ENCODE measurements at places on chromosomes 5 and 9. TPM values are rescaled to one million over a fixed set of nuclear protein-coding genes. Genes with fewer than 3 reads are reported as not detected.

- H3K4me3 ChIP-seq, result no peak overlapping the region
- peaks cover 5% of the 10 kb centered on the region for H3K4me1 ChIP-seq
- H3K27ac ChIP-seq, result no peak overlapping the region
- H3K36me3 ChIP-seq, result no peaks in the 10 kb centered on the region
- no peaks in the 10 kb centered on the region for H3K27me3 ChIP-seq
- no peak for DNase-seq
These were observed 183.4 kb downstream of the PAPPA start for GRCh38 chr9:116337015-116337414.

GRCh38 chr5:52837591-52838001, 49.9 kb downstream of the ITGA1 start:
- no peaks in the 10 kb centered on the region for H3K4me1 ChIP-seq
- no peaks in the 10 kb centered on the region for H3K36me3 ChIP-seq
- H3K27ac ChIP-seq, result peak overlapping the region; percentile 47
- DNase-seq, result no peak

DNA sequence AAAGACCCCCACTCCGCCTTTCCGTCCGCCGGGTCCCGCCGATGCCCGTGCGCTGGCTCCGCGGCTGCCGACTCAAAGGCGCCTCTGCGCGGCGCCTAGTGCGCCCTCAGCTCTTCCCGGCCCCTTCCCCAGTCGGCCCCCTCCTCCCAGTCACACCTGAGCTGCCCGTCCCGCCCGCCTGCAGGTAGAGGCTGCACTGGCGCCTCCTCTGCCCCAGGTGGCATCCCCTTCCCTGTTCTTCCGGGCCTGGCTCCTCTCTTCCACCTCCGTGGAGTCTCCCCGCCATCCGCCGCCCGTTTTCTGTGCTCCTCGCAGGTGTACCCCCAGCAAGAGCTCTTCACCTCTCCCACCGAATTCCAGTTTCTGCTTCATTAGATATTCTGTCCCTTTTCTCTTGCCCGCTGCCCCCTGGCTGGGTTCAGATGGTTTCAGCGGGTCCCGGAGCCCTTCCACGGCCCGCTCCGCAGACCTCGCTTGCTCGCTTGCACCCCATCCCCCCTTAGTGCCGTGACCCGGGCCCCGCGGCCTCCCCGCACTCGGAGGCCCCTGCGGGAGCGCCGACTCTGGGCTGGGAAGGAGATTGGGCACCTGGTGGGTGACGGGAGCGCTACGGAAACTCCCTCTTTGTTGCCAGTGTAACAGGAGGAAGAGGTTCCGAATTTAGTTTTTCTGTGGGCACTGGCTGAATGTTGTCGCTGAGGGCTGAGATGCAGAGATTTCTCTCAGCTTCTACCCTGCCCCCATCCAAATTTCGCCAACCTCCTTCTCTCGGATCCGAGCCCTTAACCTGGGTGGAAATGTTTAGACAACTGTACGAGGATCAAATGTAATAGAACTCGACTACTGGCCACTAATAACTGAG, 809 bp downstream of the SLC44A1 start:
- H3K27me3 ChIP-seq, result no peaks in the 10 kb centered on the region
- peak overlapping the region; percentile 88 for H3K27ac ChIP-seq
- no peak for DNase-seq
- H3K4me3 ChIP-seq, result peak overlapping the region; percentile 84

Gene ECM2
- total RNA-seq, result 15.9 TPM

GRCh38 chr9:96478829-96479371, 28.9 kb downstream of the HABP4 start:
- H3K27ac ChIP-seq, result no peak overlapping the region
- no peak for DNase-seq
- H3K4me1 ChIP-seq, result no peaks in the 10 kb centered on the region
- no peak overlapping the region for H3K4me3 ChIP-seq

GRCh38 chr5:122192497-122193496, 63.5 kb downstream of the ZNF474 start:
- H3K36me3 ChIP-seq, result no peaks in the 10 kb centered on the region
- no peak overlapping the region for H3K4me3 ChIP-seq
- H3K4me1 ChIP-seq, result no peaks in the 10 kb centered on the region
- no peaks in the 10 kb centered on the region for H3K27me3 ChIP-seq
- no peak overlapping the region for H3K27ac ChIP-seq
- DNase-seq, result no peak

DNA sequence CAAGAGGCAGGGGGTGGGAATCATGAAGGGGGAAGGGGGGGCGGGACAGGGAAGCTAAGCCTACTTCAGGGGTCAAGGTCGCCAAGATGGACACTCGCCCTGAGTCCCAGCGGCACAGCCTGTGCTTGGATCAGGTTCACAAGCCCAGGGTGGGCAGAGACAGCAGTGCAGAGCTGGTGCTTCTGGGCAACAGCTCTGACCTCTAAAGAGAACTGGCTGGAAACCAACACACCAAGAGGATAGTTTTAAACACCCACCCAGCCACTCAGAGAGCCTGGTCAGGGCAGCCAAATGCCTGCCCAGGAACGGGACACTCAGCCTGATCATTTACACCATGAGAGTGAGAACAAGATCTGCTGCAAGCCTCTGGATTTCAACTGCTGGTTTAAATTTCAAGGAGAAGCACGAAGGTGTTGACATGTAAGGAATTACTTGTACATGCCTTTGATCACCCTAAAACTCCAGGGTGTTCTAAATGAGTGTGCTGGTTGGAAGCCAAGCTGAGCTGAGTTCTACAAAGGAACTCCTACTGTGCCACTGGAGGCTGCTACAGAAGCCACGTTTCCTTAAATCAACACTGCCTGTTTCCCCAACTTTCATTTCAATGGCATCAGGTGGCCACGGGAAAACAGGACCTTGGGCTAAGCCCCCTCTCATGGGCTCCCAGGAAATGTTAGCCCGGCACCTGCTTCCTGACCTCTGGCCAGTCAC, 91.5 kb downstream of the TTLL11 start:
- no peak overlapping the region for H3K27ac ChIP-seq
- no peak for DNase-seq
- no peaks in the 10 kb centered on the region for H3K36me3 ChIP-seq
- no peaks in the 10 kb centered on the region for H3K27me3 ChIP-seq
- no peak overlapping the region for H3K4me3 ChIP-seq

DNA sequence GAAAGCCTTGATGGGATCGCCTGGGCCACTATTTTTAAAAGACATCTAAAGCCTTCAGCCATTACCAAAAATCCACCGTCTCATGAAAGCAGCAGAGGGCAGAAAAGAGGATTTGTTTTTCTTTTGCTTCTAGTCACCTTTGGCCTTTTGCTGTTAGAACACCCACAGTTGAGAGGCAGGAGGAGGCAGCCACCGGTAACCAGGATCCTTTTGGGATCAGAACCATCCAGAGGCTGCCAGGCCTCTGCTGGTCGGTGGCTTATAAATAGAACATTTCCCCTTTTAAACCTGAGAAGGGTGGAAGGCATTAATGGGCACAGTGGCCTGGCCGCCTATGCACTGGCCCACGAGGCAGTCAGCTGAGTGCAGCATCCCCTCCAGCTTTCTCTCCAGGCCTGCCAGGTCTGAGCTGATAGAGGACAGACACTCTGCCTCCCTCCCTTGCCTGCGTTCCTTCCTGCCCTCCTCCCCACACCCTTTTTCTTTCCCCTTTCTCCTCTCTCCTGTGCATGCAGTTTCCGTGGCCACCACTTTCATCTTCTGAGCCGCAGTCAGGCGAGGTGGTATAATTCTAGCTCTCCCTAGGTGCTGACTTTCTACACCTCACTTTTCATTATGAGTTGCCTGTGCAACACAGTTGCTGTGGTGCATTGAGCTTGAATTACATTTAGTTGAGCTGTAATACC, 253.4 kb downstream of the ARHGAP26 start:
- no peaks in the 10 kb centered on the region for H3K36me3 ChIP-seq
- H3K27ac ChIP-seq, result no peak overlapping the region
- DNase-seq, result no peak
- H3K27me3 ChIP-seq, result no peaks in the 10 kb centered on the region
